ENCODE measurements at places on chromosomes 13 and 19.

GRCh38 chr19:23949611-23950010, 34.9 kb downstream of the ZNF726 start:
- no peak for DNase-seq

GRCh38 chr19:51367565-51368365, 1.0 kb downstream of the CLDND2 start:
- DNase-seq: peak; percentile 95

GRCh38 chr13:40160618-40161350, 505.3 kb downstream of the COG6 start:
- no peak for DNase-seq

- DNase-seq: no peak
Observed at GRCh38 chr19:5615756-5616327, 6.7 kb downstream of the SAFB2 start.

GRCh38 chr13:44954224-44954623, 35.0 kb downstream of the NUFIP1 start:
- no peak for DNase-seq

DNA sequence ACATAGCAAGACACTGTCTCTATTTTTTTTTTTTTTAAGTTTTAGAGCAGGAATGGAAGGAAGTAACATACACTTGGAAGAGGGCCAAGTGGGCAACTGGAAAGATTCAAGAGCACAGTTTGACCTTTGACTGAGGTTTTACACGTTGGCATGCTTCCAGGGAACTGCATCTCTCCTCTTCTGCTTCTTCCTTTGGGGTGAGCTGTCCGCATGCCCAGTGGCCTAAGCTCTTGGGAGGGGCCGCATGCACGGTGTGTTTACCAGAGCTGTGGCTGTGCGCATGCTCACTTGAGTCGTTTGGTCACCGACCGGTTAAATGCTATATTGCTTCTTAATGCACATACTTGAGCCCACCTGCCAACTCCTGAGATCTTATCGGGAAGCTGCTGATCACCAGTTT, 727.7 kb downstream of the UQCRFS1 start:
- no peak for DNase-seq

DNA sequence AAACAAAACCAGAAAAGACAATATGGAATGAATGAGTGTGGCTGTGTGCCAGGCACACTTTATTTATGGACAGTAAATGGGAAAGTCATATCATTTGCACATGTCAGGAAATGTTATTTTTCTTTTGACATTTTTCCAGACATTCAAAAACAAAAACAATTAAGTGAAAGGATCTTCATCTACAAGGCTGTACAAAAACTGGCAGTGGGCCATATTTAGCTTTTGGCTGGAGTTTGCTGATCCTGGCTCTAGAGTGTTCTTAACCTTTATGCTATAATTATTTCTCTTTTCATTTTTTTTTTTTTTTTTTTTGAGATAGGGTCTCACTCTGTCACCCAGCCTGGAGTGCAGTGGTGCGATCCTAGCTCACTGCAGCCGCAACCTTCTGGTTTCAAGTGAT, 6.5 kb upstream of the TNFSF9 start:
- DNase-seq: no peak

DNA sequence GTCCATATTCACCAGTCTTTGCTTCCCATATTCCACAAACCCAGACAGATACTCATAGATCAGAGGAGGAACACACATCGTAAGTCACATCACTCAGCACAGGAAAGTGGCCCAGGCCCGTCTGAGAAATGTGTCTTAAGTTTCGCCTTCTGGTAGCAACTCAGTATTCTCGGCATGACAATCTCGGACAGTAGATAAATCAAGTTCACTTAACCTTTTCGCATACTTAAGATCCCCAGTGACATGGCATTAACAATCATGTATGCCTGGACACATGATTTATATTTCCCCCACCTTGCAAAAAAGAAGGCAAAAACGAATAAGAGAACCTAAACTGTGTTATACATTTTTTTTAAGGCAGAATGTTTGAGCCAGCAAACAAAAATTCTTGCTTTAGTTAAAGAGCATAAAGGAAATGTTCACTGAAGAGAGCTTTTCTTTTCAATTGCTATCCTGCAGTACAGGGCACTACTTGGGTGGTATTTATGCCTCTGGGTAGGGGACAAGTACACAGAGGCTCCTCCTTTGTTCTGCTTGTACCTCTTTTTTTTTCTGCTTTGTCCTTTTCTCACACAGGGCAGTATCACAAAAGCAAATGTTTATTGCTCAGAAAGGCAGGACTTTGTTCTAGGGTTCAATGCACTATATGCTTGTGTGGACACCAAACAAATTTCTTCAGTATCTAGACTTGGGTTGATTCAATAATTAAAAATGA, 360.6 kb downstream of the TDRD3 start:
- no peak for DNase-seq

- DNase-seq: no peak
Observed at GRCh38 chr13:26590951-26591350, 33.5 kb downstream of the WASF3 start.

DNA sequence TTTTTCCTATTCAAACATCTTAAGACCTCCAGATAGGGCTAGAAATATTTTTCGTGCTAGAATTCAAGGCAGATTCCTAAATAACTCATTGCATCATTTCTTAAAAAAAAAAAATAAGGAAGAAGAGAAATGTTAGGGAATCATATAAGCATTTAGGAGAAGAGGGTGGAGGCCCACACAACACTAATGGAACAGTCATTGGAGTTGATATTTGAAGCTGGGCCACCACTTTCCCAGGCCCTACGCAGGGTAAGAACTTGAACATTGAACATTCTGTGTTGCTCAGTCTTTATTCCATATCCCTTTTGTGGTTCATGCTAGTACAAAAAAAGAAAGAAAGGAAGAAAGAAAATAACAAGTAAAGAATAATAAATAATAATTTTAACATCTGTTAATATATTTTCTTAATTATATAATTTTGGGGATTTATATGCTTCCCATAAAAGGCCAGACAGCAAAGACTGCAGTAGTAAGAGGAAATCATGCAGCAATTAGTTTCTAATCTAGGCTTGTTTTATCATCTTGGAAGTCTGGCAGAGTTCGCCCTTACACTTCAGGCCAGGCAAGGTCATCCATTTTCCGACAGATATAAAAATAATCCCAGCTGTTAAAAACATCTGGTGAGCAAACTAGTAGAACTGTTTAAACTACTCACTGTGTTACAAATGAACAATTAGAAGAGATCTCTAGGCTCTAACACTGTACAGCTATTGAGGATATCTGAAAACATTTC, 127.7 kb downstream of the FRY start:
- no peak for DNase-seq

GRCh38 chr19:46471811-46472543, 614 bp upstream of the PNMA8A start:
- DNase-seq: no peak

GRCh38 chr19:688214-688613, 7.0 kb downstream of the PRSS57 start:
- no peak for DNase-seq

- DNase-seq: no peak
Observed at GRCh38 chr19:1911995-1912394, 6.8 kb downstream of the ADAT3 start.

- DNase-seq: no peak
Observed at GRCh38 chr19:17721821-17722220, 2.5 kb downstream of the MAP1S start.

DNA sequence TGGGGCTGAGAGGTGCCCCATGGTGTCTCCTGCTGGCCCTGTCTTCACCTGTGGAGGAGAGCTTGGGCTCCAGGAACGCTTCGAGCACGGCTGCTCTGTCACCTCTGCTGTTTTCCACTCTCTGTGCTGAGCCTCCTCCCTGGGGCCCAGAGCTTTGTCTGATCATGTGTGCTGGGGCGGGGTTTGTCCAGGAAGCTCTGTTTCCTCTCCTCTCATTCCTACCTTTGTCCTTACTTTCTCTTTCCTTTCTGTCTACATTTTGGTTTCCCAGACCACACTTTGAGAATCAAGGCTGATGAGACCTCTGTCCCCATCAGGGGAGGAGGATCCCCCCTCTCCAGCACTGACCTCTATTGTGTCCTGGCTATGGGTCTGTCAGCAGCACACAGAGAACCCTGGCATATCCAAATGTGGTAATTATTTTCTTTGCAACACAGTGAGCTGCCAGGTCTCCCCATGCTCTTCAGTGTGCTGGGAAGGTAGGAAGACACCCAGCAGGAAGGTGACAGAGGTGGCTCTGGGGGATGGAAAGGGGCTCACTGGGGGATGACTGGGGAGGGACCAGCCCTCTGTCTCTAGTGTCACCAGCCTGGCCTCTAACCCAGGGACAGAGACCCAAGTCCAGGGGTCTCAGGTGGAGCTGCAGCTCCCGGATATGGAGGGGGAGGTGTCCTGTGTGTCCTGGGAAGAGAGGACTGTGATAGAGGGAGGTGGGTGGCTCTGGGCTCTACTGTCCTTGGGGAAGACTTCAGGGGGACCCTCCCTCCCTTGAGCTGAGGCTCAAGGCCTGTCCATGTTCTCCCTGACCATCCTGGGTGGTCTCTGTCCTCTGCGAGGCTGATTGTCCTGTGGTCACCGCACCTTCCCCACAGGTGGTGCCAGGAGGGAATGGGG, at the start of gene CEACAM1:
Gene CEACAM1 (minus strand): TSS at position 128 of the 894 bp plus-strand sequence. CDS start 107 bp downstream, at position 21.
- DNase-seq: peak; percentile 25

DNA sequence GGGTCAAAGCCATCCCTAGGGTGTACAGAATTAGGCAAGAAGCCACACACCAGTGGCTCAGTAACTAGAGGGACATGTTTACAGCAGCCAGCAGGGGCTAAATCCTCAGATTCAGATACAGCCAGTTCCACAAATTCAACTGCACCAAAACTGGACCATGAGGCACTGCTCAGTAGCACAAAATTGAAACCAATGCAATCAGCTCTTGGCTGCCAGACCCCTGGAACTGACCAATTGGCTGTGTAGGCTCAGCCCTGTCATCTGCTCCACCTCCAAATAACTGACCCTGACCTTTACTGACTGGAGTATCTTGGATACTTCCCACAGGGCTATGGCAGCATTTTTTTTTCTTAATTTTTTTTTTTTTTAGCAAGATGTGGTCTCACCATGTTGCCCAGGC, 226.5 kb downstream of the FOXO1 start:
- no peak for DNase-seq

DNA sequence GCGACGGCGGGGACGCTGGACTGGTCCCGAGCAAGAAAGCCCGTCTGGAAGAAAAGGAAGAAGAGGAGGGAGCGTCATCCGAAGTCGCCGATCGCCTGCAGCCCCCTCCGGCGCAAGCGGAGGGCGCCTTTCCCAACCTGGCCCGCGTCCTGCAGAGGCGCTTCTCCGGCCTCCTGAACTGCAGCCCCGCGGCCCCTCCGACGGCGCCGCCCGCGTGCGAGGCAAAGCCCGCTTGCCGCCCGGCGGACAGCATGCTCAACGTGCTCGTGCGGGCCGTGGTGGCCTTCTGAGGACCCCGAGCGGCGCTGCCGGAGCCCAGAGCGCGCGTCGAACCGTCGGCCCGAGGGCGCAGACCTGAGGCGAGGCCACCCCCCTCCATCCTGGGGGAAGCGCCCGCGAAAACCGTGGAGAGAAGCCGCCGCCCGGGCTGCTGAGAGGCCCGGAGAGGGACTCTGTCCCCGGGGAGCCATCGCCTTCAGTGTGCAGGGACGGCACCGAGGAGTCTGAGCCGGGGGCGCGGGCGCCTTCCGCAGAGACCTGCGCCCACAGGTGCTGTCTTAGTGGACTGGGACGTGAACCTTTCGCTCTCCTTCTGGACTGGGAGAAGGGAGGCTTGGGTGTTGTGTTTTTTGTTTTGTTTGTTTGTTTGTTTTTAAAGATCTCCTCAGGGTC, 3.5 kb downstream of the IER2 start:
- DNase-seq: no peak

- no peak for DNase-seq
Observed at GRCh38 chr19:51713319-51714285, 10.2 kb downstream of the HAS1 start.

DNA sequence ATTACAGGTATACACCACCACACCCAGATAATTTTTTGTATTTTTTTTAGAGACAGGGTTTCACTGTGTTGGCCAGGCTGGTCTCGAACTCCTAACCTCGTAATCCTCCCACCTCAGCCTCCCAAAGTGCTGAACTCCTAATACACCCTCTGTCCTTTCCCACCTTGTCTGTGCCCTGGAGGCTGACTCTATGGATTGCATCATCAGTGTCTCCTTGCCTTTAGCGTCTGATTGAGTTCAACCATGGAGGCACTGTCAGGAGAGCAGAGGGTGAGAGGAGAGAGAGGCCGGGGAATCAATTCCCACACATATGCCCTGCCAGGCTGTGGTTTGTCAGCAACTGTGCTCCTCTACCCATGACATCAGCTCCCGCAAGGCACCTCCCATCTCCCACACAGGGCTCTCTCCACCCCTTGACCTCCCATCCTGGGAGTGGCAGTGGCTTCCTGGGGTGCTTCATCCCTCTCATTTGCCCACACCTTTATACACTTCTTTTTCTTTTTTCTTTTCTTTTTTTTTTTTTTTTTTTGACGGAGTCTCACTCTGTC, 12.6 kb upstream of the LILRB4 start:
- DNase-seq: no peak

- no peak for DNase-seq
Observed at GRCh38 chr19:35115177-35115951, at the start of gene FXYD3. FXYD3 (plus strand) TSS chr19:35115823; CDS start chr19:35119377, 3,554 bp downstream.

- no peak for DNase-seq
Observed at GRCh38 chr13:82772816-82773215, 1109.5 kb downstream of the SLITRK1 start.

- DNase-seq: no peak
Observed at GRCh38 chr13:113746143-113746525, 12.9 kb upstream of the TMEM255B start.

DNA sequence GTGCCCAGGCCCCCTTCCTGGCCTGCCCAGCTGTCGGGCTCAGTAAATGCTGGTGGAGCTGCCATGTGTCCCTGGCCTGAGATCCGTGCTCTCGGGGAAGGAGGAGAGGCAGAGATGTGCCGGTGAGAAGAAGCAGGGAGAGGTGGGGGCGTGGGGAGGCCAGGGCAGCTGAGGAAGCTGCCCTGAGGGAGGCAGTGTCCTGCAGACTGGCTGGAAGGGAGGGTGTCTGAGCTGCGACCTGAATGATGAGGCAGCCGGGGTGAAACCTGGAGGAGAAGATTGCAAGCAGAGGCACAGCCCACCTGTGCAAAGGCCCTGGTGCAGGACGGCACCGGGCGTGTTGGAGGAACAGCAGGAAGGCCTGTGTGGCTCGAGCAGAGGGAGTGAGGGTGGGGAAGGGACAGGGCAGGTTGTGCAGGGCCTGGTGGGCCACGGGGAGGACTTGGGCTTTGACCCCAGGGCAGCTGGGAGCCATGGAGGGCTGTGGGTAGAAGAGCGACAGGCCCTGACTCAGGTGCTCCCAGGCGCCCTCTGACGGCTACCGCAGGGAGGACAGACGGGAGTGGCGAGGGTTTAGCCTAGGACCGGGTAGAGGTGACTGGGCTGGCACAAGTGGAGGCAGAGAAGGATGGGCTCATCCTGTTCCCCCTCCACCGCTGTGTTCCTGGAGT, 14.0 kb upstream of the CELF5 start:
- no peak for DNase-seq

GRCh38 chr13:113955235-113955634, 18.6 kb downstream of the C13orf46 start:
- no peak for DNase-seq

GRCh38 chr19:3229888-3230496, 5.5 kb downstream of the CELF5 start:
- DNase-seq: no peak

GRCh38 chr13:105773863-105774538, 761.5 kb downstream of the EFNB2 start:
- no peak for DNase-seq

- no peak for DNase-seq
Observed at GRCh38 chr19:32012886-32013631, 332.4 kb upstream of the ZNF507 start.

Data from Jurkat, Clone E6-1 (cell line).